ENCODE measurements at places on chromosomes 4 and X.

DNA sequence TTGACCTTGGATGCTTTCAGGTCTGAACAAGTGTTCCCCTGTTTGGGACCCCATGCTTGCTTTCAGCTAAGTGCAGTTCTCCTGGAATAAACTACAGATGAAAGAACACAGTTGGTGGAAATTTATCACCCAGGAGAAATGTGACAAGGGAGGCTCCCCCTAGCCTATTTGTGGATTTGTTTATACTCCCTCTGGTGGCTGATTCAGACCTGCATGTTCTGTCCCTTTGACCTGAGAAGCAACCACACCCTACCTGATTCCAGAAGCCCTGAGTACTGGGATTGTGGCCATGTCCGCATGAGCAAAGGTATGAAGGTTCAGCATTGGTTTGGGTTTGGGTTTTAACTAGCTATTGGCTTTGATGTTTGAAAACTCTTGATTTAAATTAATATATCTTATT lies 440.9 kb downstream of the MID1IP1 start:
- no peak for DNase-seq

DNA sequence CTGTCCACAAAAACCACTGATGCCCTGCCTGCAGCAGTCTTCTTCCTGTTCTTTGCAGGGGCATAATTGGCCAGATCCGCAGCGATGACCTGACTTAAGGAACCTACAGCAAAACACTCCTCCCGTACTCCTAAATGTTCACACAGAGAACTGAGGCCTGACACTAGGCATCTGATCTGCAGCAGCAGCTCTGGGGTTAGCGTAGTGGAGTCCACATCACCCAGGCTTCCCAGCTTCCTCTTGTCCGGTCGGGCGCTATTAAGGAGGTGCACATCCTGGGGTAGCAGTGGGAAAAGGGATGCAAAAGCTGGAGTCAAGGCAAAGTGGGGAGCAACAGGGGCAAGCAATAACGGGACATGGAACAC lies 758 bp downstream of the SCFD2 start:
- no peak for DNase-seq

DNA sequence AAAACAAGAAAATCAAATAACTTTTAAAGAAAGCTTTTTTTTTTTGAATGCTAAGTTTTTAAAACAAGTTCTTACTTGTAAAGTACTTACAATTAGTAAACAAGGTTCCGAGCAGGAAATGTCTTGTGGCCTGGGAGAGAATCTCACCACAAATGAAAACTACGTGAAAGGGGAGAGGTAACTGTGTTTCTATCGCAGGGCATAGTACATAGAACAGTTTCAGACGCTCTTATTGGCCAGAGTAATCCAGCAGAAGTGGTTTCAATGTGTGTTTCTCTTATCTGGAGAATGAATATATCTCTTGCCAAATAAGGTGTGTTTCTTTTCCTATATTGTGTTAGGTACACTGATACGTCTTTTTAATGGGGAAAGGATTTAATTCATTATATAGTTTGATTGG lies at the start of gene PLAC8:
TSS of gene PLAC8 (minus strand) at position 154 of the 400 bp plus-strand sequence. CDS start 6,808 bp downstream, outside the sequence.
- DNase-seq: peak; percentile 67

- no peak for DNase-seq
Observed at GRCh38 chr4:84718699-84719098, 135.8 kb downstream of the CDS1 start.

DNA sequence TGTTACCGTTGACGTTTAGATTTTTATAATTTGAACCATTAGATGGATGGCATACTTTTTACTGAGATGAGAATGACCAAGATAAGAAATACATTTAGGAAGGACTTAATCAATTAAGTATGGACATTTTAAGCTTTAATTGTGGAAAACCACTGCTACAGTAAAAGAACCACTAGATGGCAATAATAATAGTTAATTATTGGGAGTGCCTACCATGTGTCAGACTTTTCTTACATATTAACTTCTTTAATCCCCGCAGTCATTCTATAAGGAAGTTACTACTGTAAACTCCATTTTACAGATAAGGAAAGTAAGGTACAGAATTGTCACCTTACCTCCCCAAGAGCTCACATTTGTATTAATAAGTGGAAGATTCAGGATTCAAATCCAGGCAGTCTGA lies 48.5 kb upstream of the MYOZ2 start:
- DNase-seq: no peak

- no peak for DNase-seq
Observed at GRCh38 chrX:102745857-102746584, 25.5 kb downstream of the GPRASP3 start.

DNA sequence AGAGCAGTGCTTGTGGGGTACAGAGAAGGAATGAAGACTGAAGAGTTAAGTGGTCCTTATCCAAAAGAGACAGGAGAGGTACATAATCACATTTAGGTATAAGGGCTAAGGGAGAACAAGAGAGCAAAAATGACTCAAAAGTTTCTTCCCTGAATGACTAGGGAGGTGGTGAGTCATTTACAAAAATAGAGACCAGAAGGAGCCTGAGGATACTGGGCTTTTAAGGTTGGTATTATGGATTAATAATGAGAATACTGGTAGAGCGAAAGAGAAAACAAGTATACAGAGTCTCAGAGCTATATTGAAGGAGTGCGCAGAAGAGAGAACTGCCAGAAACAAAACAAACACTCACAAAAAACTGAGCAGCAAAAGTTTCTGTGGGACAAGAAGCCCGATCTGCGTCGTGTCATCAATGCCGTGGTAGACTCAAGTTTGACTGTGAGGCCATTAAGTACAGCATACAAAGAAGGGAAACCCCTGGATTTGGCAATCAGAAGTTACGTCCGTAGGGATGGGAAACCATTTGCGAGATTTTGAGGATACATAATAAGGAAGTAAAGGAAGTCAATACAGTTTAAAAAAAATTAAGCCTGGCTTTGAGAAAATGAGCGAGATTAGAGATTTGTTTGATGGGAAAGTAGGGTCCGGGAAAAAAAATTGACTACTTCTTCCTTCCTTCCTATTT lies 129.1 kb upstream of the STIM2 start:
- no peak for DNase-seq

- no peak for DNase-seq
Observed at GRCh38 chr4:177403746-177404145, 38.5 kb downstream of the AGA start.

DNA sequence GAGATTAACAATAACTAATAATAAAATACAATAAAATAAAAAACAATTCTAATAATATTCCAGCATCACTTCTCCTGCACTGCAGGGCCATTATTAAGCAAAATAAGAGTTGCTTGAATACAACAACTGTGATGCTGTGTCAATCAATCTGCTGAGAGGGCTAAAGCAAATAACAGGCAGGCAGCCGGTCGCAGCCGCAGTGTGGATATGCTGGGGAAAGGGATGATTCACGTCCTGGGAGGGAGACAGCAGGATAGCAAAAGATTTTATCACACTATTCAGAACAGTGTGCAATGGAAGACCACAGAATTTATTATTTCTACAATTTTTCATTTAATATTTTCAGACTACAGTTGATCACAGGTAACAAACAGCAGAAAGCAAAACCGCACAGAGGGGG lies 76.5 kb upstream of the SMARCAD1 start:
- no peak for DNase-seq

- no peak for DNase-seq
Observed at GRCh38 chr4:86990510-86990909, 55.7 kb downstream of the AFF1 start.

DNA sequence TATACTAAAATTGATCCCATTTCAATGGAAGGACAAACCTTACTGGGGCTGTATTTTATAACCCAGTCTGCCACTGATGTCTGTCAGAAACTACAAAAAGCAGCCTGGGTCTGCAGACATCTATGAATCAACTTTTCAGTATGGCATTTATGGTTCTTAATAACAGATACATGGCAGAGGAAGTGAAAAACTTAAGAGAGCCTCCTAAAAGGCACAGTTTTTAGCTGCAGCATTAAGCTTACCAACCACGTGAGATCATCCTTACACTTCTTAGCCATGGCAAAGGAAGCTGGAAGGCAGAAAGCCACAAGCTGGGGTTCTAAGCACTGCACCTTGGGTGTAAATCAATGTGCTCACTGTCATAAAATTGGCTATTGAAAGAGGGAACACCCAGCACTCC lies 16.6 kb upstream of the UGT2B17 start:
- DNase-seq: no peak

GRCh38 chrX:45758319-45758718 lies 557.6 kb upstream of the DIPK2B start:
- peak; percentile 29 for DNase-seq

- DNase-seq: no peak
Observed at GRCh38 chr4:135177321-135177720, 975.7 kb upstream of the PABPC4L start.

DNA sequence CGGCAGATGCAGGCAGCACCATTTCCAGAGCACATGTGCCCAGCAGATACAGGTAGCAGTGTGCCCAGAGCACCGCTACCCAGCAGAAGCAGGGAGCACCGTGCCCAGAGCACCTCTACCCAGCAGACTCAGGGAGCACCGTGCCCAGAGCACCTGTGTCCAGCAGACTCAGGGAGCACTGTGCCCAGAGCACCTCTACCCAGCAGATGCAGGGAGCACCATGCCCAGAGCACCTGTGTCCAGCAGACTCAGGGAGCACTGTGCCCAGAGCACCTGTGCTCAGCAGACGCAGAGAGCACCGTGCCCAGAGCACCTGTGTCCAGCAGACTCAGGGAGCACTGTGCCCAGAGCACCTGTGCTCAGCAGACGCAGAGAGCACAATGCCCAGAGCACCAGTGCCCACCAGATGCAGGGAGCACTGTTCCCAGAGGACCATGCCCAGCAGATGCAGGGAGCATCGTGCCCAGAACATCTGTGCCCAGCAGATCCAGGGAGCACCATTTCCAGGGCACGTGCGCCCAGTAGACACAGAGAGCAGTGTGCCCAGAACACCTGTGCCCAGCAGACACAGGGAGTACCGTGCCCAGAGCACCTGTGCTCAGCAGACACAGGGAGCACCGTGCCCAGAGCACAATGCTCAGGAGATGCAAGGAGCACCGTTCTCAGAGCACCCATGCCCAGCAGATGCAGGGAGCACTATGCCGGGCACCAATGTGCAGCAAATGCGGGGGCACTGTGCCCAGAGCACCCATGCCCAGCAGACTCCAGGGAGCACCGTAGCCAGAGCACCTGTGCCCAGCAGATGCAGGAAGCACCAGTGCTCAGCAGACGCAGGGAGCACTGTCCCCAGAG lies 236.4 kb downstream of the DHRSX start:
- no peak for DNase-seq

DNA sequence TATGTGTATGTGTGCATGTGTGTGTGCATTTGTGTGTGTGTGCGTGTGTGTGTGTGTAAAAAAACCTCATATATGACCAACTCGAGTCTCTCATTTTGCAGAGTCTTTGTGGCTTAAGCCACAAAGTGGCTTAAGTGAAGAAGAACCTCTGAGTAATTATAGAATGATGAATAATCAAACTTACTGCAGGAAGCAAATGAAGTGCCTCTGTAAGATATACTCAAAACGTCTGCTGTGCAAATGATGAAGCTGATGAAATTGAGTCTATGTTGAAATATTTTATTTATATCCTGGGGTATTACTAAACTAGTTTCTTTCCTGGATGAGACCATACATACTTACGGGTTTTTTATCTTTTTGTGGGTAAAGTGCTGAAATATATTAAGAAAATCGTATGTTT lies 1198.7 kb downstream of the PCDH7 start:
- peak; percentile 2 for DNase-seq

DNA sequence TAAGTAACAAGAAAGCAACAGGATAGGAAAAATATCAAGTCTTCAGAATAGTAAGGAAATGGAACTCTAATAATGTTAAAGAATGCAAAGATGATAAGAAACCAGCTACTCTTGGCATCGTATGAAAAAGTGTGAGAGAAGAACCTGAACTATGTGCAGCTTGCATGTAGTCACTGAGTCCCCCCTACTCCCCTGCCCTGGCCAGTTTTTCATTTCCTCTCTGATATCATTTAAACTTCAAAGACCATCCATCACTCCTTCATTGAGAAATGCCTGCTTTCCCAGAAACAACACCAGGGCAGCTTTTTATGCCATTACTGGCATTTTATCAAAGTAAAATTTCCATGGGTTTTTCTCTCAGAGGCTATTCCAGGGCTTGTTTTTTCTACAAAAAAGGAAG lies 28.1 kb downstream of the INPP4B start:
- no peak for DNase-seq

DNA sequence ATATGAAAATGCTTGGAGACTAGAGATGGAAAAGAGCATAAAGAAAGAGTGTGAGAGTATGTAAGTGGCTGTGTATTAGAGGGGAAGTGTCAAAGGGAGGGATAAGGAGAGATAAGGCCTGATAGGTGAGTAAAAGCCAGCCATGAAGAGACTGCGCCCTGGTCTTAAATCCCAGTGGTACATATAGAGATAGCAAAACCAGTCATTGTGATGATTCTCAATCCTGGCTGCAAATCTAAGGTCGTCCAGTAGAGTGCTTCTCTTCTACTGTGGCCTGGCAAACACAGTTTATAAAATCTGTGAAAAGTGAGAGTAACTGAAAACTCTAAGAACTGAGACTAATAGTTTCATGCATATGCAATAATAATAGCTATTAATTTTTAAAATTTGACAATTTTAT lies 86.9 kb downstream of the MAB21L2 start:
- DNase-seq: no peak
